Mesenchymal stem cell (in vitro differentiated cells and primary cell): ENCODE measurements at places on chromosomes 4 and X.

DNA sequence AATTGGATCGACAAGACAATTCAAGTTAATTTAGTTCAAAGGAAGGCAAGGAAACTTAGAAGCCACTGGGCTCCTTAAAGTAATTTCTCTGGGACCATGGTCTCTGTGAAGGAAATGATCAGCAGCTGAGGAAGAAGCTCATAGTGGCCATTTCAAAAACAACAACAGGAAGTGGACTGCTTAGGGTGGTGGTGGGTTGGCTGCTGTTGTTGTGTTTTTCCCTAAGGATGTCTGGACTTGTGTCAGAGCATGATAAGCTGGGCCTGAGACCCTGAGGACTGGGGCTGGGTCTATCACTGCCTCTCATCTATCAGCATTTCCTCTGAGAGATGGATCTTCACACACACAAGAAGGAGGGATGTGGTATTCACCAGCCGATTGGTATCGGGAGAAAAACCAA is 18.3 kb downstream of the KDR start:
- DNase-seq = no peak

GRCh38 chr4:37960098-37960497 is at the start of gene PTTG2:
PTTG2 (plus strand) TSS chr4:37960398; CDS start chr4:37960435, 37 bp downstream.
- no peak for DNase-seq

DNA sequence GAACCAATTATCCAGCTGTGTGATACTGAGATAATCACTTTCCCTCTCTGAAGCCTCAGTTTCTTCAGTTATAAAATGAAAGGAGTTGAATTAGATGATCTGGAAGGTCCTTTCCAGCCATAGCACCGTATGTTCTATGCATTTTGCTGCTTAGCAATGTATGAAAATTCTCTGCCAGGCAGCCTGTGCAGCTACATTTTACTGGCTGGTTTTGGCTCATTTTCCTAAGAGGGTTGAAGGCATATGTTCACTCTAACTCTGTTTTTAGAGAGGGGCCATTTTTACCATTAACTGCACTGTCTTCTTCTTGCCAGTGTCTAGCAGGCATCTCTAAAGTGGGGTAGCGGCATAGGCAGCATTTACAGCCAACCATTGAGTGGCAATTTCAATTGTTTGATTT is 26.1 kb downstream of the TRPC5 start:
- no peak for DNase-seq

- DNase-seq = no peak
Measured at GRCh38 chrX:48834383-48834709, 1.1 kb downstream of the PCSK1N start.

- no peak for DNase-seq
Measured at GRCh38 chr4:102298716-102299115, 46.6 kb downstream of the SLC39A8 start.
